Spinal cord (tissue), 10 donors: ENCODE measurements at places on chromosomes 2 and 18.

GRCh38 chr2:112310906-112311305 lies 35.5 kb downstream of the ZC3H6 start:
- DNase-seq, result no peak
- H3K27ac ChIP-seq, result no peak overlapping the region
- no peaks in the 10 kb centered on the region for H3K4me1 ChIP-seq

DNA sequence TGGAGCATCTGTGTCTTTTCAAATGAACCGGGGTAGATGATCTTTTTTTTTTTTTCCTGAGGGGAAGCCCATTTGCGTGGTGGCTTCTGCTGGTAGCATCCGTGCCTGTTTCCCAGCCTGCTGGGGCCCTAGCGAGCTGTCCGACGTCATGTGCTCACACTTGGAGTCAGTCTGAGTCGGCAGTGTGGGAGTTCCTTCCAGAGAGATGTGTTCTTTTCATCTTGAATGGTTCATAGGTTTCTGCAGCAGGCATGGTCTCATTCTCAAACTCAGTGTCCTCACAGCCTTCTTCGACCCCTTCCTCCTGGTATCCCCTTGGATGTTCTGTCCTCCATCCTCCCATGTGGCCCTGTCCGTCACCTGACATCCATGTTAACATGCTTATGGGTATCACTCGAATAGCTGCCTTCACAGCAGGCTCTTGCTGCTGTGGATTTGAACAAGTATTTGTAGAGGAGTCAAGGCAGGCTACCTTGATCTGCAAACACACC lies 51.0 kb downstream of the LDLRAD4 start:
- peaks cover 3% of the 10 kb centered on the region for H3K36me3 ChIP-seq
- DNase-seq, result no peak
- no peak overlapping the region for H3K27ac ChIP-seq
- H3K27me3 ChIP-seq, result no peaks in the 10 kb centered on the region

DNA sequence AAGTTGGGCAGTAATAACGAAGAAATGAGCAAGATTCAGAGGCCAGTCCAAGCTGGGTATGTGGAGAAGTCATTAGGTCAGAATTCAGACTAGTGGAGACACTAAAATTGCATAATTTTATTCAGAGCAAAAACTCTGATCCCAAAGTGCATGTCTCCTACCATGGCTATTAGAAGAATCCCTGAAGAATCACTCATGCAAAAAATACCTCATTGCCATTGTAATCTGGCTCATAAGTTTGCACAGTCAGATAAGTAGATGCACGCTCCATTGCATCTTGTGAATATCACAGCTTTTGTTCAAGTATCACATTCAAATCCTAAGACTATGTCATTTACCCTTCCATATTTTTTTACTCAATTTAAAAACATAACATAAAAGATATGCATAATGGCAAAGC lies 692.2 kb upstream of the KLHL29 start:
- H3K4me3 ChIP-seq, result no peak overlapping the region
- H3K36me3 ChIP-seq, result no peaks in the 10 kb centered on the region
- H3K27me3 ChIP-seq, result no peaks in the 10 kb centered on the region
- H3K4me1 ChIP-seq, result no peaks in the 10 kb centered on the region
- no peak for DNase-seq

GRCh38 chr18:53033128-53033527 lies 693.1 kb downstream of the DCC start:
- H3K36me3 ChIP-seq, result no peaks in the 10 kb centered on the region
- no peak for DNase-seq
- no peaks in the 10 kb centered on the region for H3K4me1 ChIP-seq
- no peaks in the 10 kb centered on the region for H3K27me3 ChIP-seq
- no peak overlapping the region for H3K27ac ChIP-seq

GRCh38 chr2:196486146-196486545 lies 153.4 kb upstream of the CCDC150 start:
- no peak overlapping the region for H3K4me3 ChIP-seq
- no peaks in the 10 kb centered on the region for H3K4me1 ChIP-seq
- no peaks in the 10 kb centered on the region for H3K27me3 ChIP-seq
- no peak for DNase-seq
- no peak overlapping the region for H3K27ac ChIP-seq

GRCh38 chr2:44560941-44561340 lies 199.2 kb downstream of the CAMKMT start:
- H3K4me1 ChIP-seq, result no peaks in the 10 kb centered on the region
- H3K27me3 ChIP-seq, result no peaks in the 10 kb centered on the region

- peak overlapping the region; percentile 11 for H3K27ac ChIP-seq
- H3K27me3 ChIP-seq, result no peaks in the 10 kb centered on the region
- no peak overlapping the region for H3K4me3 ChIP-seq
- peaks cover 11% of the 10 kb centered on the region for H3K4me1 ChIP-seq
Measured at GRCh38 chr2:133421516-133422324, 146.5 kb downstream of the NCKAP5 start.

GRCh38 chr18:43129946-43130524 lies 14.6 kb upstream of the RIT2 start:
- H3K36me3 ChIP-seq, result no peaks in the 10 kb centered on the region
- H3K4me3 ChIP-seq, result peak overlapping the region; percentile 16
- no peaks in the 10 kb centered on the region for H3K27me3 ChIP-seq
- H3K27ac ChIP-seq, result no peak overlapping the region
- peaks cover 3% of the 10 kb centered on the region for H3K4me1 ChIP-seq

- DNase-seq, result no peak
- H3K4me1 ChIP-seq, result no peaks in the 10 kb centered on the region
- H3K4me3 ChIP-seq, result no peak overlapping the region
- H3K27ac ChIP-seq, result no peak overlapping the region
- H3K36me3 ChIP-seq, result no peaks in the 10 kb centered on the region
Measured at GRCh38 chr18:61752973-61753372, 139.8 kb downstream of the RNF152 start.

DNA sequence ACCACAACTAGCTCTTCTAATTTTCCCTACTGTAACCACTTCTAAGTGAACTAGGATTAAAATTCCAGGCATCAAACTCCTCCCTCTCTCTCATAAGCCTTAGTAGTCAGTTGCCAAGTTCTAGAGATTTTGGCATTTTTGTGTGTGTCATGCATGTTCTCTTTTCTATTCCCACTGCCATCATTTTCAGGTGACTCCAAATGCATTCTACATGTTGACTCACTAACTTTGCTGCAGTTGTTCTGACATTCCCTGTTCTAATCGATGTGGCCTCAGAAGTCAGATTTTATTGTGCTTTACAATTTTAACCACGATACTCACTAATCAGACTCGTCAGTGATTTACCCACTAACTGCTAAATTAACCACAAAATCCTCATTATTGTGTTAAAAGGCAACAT lies 13.3 kb downstream of the DSC1 start:
- no peak overlapping the region for H3K4me3 ChIP-seq
- no peaks in the 10 kb centered on the region for H3K27me3 ChIP-seq
- no peaks in the 10 kb centered on the region for H3K36me3 ChIP-seq
- no peaks in the 10 kb centered on the region for H3K4me1 ChIP-seq

GRCh38 chr2:100109986-100110613 lies 32.3 kb downstream of the AFF3 start:
- DNase-seq, result no peak
- H3K4me3 ChIP-seq, result no peak overlapping the region
- H3K27ac ChIP-seq, result no peak overlapping the region
- H3K4me1 ChIP-seq, result peaks cover 23% of the 10 kb centered on the region
- peaks cover 4% of the 10 kb centered on the region for H3K27me3 ChIP-seq

GRCh38 chr2:168928113-168928831 lies 27.2 kb downstream of the G6PC2 start:
- no peak overlapping the region for H3K4me3 ChIP-seq
- no peak for DNase-seq
- no peaks in the 10 kb centered on the region for H3K27me3 ChIP-seq
- no peaks in the 10 kb centered on the region for H3K4me1 ChIP-seq
